CD4-positive, alpha-beta T cell treated with Interleukin-6 for 4 hours (primary cell): ENCODE measurements at places on chromosomes 2 and 18.

- DNase-seq: no peak
Measured at GRCh38 chr2:105502625-105503334, 103.9 kb upstream of the FHL2 start.

DNA sequence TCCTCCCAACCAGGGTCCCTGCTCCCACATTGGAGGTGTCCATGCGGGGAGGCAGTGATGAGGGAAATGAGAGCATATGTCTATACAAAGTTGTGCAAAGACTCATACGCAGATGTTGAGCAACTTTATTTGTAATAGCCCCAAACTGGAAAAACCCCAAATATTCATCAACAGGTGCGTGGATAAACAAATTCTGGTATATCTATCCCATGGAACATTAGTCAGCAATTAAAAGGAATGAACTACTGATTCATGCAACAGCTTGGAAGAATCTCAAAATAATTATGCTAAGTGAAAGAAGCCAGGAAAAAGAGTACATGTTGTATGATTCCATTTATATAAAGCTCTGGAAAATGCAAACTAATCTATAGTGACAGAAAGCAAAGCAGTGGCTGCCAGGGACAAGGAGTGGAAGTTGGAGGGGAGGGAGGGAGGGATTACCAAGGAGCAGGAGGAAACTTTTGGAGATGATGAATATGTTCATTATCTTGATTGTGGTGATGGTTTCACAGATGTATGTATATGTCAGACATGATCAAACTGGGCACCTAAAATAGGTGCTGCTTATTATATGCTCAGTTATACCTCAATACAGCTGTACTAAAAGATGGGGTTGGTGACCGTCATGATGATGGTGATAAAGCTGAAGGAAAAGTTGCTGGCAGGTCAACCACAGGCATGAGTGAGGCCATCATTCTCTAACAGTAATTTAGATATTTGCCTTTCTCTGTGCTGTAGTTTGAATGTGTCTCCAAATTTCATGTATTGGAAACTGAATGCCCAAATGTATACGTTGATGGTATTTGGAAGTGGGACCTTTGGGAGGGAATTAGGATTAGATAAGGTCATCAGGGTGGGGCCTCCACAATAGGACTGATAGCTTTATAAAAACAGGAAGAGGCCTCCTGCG, 270.9 kb downstream of the CYP26B1 start:
- no peak for DNase-seq

DNA sequence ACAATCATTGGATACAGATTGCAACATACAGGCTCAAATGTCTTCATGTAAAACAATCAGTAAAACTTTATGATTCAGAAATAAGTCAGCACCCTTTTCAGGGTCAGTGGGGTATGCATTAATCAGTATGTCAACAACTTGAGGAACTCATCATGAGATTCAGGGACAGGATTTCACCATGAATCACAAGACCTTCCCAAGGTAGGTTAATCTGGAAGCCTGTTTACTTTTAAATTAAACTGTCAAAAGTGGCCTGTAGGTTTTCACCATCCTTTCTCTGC, 104.8 kb downstream of the SP100 start:
- DNase-seq: no peak

DNA sequence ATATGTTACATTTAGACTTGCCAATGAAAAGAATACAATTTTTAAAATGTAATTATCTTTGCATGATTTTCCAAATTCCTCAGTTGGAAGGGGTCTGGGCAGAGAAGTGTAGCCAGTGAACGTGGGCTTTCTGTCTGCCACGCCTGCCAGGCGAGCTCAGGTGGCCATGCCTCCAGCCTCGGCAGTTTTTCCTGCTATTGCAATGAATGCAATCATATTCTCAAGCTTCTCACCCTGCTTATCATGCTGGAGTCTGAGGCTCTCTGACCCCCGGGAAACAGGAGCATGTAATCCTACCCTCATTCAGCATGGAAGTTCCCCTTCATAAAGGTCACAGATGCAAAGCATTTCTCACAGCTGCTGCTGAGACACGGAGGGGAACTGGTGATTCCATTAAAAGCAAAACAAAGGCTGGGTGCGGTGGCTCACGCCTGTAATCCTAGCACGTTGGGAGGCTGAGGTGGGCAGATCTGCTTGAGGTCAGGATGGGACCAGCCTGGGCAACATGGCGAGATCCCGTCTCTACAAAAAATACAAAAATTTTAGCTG, 154.8 kb downstream of the MBP start:
- no peak for DNase-seq

DNA sequence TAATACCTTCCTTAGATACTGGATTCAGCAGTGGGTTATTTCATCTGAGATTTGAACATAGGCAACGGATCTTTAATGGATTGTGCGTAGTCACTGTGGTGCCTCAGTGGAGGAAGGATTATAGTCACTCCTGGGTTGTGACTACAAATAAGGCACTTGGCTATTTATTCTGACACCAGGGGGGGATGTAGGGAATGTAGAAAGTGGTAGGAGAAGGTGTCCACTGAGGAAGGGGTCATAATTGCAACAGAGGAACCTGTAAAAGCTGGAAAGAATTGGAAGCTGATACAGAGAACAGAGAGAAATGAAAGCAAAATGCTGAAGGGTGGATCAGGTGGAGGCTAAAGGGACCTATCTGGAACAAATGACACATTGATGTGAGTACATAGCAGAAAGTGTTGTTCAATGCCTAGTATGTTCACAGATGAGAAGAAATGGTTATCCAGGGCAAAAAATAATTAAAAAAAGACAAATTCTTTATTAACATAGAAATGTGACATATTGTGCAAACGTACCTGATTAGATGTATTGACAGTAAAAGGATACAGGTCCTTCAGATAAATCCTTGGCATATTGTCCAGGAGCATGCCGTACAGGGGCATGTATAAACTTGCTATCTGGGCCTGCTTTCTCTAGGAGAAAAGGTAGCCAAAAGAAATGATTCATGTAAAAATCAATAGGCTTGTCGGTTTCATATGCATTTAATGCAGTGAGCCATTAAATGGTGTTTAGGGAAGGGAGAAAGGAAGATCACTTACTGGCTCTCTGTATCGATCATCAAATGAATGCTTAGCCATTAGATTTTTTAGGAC, 91.2 kb upstream of the CCDC195 start:
- no peak for DNase-seq

DNA sequence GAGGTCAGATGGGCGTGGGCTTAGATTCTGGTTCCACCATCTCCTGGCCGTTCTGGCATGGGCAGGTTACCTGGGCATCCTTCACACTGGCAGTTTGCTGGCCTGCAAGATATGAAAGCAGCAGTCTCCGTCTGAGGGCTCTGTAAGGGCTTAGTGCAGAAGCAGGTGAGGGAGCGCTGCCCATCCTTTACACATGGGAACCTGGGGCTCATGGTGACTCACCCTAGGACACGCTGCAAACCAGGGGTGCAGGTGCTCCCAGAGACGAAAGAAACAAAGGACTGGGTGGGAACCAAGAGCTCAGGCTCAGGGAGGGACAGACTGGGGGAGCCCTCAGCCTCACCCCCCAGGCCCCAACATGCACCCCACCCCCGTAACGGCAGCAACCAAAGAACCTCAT, 10.7 kb upstream of the ID2 start:
- DNase-seq: no peak

- DNase-seq: no peak
Measured at GRCh38 chr18:56615738-56616520, 22.5 kb downstream of the TXNL1 start.

GRCh38 chr2:235064976-235065375, 113.2 kb downstream of the SH3BP4 start:
- DNase-seq: no peak

- DNase-seq: peak; percentile 68
Measured at GRCh38 chr2:174606336-174606735, 8.7 kb upstream of the WIPF1 start.

DNA sequence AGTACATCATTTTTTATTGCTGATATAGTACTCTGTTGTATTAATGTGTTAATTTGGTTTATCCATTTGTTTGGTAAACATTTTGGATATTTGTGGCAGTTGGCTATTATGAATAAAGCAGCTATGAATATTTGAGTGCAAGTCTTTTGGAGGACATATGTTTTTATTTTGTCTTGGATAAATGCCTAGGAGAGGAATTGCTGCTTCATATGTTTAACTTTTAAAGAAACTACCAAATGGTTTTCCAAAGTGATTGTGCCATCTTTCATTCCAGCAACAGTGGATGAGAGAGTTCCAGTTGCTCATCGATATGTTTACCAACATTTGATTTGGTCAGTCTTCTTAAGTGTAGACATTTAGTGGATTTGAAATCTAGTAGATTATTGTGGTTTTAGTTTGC, 51.8 kb downstream of the MERTK start:
- DNase-seq: no peak

DNA sequence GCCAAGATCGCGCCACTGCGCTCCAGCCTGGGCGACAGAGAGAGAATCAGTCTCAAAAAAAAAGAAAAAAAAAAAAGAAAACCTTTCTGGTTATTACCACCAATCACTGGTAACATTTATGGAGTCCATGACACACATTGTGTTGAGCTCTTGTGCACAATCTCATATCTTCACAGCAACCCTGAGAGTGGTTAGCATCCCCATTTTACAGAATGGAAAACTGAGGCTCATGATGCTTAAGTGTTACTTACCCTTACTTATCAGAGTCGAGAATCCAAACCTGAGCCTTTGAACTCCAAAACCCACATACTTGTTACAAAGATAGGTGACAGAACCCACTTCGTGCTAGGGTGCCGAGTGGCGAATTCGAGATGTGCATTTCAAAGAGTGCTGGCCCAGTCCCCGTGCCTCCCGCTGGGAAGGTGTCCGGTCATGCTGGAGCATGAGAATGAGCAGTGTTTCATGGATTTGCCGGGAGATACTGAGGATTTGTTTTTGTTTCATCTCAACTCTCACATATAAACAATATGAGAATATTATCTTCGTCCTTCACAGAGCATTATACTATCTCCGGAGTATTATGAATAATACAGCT, 50.9 kb downstream of the CYP27C1 start:
- DNase-seq: no peak

DNA sequence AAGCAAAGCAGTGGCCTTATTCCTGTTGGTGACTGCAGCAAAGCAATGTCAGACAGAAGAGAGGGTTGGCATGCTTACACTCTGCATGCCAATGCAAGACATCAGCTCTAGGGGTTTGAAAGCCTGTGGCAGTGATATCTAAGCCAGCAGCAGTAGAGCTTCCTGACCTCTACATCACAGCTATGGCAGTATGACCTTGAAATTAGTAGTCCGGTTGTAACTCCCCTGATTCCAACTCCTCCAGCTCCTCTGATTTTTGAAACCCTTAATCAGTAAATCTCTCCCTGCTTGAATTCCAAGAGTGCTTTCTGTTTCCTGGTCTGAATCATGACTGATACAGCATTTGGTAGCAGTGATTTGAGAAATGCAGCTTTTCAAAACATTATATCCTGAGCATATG, 60.0 kb upstream of the LRP1B start:
- DNase-seq: no peak

DNA sequence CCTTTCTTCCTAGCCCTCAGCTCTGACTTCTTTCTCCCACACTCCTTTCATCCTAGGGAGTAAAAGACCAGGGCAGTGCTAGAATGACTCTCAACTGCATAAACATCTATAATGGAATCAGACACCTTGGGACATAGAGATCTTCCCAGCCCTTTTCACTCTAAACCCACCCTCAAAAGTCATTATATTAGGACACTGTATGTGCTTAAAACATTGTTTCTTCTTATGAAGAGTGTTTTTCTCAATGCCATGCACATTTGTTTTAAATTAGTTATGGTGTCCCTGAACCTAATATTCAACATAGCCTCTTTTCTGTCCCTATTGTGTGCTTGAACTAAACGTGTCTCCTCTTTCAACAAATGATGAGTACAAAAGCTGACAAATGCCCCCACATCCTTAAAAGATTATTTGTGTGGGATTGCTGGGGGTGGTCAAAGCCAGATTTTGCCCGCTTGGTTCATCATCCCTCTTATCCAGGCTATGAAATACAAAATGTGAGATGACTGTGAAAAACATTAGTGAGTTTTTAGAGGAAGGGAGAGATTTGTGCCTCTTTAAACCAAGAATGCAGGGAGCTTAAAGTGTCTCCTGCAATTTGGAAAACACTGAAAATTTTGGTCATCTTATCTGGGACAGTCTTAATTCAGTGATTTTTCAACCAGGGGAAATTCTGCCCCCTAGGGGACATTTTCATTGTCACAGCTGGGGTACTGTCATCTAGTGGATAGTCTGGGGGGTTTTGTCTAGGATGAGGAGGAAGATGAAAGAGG, 29.0 kb downstream of the SERPINB5 start:
- no peak for DNase-seq

GRCh38 chr18:37783771-37784170, 218.2 kb upstream of the CELF4 start:
- no peak for DNase-seq

DNA sequence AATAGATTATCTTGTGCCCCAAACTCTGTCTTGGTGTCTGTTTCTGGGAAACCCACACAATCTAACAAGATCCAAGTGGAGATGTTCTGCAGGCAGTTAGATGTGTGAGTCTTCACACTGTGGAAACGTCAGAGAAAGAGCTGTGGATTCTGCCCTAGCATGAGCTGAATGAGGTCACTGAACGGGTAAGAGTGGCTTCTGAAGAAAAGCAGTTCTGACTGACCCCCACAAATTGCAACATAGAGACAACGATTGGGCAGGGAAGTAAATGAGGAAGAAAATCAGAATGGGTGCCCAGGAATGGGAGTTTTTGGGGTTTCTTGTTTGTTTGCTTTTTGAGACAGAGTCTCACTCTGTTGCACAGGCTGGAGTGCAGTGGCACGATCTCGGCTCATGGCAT, 12.9 kb upstream of the RPL37A start:
- no peak for DNase-seq

GRCh38 chr2:106232638-106233349, 38.7 kb upstream of the UXS1 start:
- no peak for DNase-seq

- no peak for DNase-seq
Measured at GRCh38 chr2:96485350-96485749, 19.8 kb downstream of the NEURL3 start.

DNA sequence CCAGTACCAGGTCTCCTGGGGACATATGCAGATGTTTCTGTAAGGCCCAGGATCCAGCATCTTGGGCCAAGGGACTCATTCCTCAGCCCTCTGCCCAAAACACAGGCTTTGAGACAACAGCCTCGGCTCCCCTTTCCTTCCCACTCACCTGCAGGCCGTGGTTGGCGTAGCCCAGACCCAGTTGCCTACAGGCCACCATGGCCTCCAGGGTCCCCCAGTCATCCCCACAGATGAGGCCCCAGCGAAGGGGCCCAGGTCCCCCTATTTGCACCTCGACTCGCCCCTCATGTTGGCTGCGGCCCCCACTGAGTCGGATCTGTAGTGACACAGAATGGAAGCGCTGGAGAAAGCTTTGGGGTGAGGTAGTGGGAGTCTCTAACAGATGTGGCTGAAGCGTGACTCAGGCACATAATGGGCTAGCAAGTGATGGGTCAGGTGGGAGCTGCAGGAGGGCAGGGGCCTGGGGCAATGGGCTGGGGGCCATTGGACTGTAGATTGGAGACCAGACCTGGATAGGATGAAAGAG, 5.8 kb downstream of the HTRA2 start:
- no peak for DNase-seq

- no peak for DNase-seq
Measured at GRCh38 chr2:161204846-161205245, 44.6 kb downstream of the TANK start.

GRCh38 chr18:12092398-12093229, 1.0 kb upstream of the ANKRD62 start:
- no peak for DNase-seq
